ENCODE measurements at places on chromosomes 6 and 20.

DNA sequence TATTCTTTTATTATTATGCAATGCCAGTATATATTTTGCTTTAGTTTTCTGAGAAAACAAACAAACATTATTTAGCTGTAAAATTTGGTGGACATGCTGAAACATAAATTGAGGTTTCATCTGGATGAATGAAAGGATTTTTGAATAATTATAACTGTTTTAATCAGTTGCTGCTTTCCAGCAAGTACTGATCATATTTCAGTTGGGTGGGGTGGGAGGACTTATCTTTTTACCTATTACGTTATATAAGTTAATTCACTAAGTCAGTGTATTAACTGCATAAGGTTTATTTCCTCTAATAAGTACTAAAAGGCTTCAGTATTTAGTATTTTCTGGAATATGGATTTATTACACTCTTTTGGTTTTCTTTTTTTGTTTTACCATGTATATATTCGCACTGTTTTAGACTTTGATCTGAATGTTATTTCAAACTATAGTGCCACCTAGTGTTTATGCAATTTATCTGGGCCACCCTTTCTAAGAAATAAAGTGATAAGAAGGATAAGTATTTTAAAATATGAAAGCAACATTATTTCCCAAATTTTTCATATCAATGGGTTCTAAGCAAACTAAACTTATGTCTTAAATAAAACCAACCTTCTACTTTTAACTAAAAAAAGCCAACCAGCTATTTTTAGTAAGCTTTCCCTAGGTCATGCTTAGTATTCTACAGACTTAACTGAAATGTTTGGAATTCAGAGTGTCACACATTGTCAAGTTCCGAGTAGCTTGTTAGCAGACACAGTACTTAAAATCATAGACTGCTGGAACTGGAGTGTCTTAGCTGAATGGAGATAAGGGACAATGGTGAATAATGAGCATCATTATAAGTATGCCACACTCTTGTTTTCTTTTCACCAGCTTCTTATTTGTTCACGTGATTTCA is 105.4 kb upstream of the MCHR2 start:
- DNase-seq: no peak

- DNase-seq: no peak
Measured at GRCh38 chr20:32453467-32454163, 95.5 kb downstream of the ASXL1 start.

DNA sequence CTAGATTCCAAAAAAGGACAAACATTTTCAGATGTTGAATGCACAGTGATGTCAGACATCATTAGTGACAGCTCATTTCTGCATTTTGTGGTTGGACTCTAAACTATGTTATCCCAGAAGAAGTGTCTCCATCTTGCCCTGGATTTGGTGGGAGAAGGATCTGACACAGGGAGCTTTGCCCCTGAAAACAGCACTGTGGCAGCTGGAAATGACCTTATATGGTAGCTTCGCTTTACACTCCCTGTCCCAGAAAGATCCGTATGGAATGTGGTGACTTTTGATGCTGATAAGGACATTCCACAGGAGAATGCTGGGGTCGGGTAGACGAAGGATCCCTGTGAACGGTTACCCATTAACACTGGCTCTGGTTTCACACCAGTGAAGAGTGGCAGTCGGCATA is 87.2 kb upstream of the EDN1 start:
- no peak for DNase-seq

DNA sequence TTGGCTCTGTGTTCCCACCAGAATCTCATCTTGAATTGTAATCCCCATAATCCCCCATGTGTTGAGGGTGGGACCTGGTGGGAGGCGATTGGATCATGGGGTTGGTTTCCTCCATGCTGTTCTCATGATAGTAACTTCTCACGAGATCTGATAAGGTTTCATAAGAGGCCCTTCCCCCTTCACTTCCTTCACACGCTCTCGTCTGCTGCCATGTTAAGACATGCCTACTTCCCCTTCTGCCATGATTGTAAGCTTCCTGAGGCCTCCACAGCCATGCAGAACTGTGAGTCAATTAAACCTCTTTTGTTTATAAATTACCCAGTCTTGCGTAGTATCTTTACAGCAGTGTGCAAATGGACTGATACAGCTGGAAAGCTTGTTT is 90.0 kb downstream of the ELOVL5 start:
- DNase-seq: no peak

- no peak for DNase-seq
Measured at GRCh38 chr6:24547243-24547642, 52.5 kb downstream of the ALDH5A1 start.

DNA sequence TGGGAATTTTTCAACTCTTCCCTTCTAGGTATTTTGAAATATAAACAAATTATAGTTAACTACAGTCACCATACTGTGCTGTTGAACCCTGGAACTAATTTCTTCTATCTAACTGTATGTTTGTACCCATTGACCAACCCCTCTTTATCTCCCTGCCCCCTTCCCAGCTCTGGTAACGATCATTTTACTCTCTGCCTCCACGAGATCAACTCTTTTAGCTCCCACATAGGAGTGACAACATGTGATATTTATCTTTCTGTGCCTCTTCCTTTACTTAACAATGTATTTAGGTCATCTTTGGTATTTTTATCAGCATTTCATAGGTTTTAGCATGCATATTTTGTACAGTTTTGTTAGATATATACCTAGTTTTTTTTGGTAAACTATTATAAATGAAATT is 45.9 kb downstream of the ASXL1 start:
- no peak for DNase-seq

DNA sequence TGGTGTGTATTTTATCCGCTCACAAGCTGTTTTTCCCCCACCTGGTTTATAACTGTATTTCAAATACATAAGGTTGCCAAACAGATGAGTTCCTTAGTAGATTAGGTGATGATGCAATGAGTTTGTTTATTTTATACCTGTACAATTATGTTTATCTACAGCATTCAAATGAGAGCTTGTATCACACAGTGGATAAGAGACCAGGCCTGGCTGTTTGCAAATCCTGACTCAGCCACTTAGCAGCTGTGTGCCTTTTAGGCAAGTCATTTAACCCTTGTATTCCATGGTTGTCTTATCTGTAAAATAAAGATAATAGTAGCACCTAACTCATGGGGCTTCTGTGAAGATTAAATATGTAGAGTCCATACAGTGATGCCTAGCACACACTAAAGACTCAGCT is 143.7 kb downstream of the MOXD1 start:
- DNase-seq: no peak

DNA sequence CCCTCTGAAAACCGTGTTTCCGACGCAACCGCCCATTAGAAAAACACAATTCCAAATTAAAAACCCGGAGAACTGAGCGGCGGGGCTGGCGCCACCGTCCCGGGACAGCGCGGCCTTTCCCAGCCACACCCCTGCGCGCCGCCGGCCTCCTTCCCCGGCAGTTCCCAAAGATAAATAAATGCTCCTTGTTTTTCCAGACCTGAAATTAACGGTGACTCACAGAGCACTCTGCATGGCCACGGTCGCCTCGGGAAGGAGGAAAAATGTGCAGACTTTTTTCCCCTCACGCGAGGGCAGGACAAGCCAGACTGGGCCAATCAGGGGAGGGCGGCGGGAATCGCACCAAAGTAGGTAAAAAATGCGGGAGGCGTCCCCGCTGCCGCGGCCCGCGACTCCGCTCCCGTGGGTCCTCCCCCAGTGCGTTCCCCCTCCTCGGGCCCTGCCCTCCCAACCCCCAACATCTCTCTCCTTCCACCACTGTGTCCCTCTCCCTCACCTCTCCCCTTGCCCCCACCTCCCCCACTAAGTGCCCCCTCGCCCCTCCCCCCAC is 828 bp upstream of the DSTN start:
- DNase-seq: no peak

DNA sequence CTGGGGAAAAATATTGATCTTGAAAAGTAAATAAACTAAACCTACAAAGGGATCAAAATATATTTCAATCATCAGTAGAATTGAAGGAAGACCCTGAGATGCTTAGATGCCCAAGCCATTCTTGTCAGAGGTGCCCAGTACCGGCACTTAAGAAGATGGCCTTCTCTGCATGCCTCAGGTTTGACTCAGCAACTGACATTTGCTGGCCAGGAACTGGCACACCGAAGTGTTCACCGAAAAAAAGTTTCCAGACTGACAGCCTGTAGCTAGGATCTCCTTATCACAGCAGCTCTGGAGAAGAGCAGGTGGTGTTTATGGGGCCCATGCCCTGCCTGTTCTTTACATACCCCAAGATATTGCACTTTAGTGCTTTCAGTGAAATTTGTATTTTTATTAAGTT is 203.2 kb downstream of the MOXD1 start:
- DNase-seq: no peak

- DNase-seq: no peak
Measured at GRCh38 chr6:165585060-165585459, 78.0 kb downstream of the PDE10A start.

DNA sequence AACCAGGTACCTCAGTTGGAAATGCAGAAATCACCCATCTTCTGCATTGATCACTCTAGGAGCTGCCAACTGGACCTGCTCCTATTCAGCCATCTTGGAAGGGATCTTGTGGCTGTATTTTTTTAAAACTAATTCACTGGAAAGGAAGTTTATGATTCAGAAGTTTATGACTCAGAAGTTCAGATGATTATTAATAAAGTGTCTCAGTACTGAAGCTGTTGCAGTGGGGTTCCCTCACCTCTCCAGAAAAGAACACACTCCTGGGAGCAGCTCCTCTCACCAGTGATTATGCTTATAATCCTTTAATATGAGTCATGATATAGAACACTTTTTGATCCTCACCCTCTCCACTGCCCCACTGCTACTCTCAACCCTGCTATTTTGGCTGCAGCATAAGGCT is 291.2 kb upstream of the HS3ST5 start:
- no peak for DNase-seq

GRCh38 chr20:11847827-11848226 is 69.9 kb upstream of the BTBD3 start:
- no peak for DNase-seq

DNA sequence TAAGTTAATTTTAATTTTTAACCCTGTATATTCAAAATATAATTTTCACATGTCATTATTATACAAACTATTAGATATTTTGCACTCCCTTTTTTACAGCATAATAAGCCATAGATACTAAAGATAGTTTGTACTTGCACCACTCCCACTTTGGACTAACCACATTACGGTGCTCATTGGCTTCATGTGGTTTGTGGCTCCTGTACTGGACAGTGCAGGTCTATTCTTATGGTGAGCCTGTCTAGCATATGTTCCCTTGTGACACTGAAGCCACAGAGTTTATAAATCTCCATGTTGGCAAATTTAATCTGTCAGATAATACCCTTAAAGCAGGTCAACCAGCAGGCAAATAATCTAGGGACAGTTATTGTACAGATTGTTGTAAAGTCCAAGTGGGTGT is 354.4 kb upstream of the KCNQ5 start:
- DNase-seq: no peak

DNA sequence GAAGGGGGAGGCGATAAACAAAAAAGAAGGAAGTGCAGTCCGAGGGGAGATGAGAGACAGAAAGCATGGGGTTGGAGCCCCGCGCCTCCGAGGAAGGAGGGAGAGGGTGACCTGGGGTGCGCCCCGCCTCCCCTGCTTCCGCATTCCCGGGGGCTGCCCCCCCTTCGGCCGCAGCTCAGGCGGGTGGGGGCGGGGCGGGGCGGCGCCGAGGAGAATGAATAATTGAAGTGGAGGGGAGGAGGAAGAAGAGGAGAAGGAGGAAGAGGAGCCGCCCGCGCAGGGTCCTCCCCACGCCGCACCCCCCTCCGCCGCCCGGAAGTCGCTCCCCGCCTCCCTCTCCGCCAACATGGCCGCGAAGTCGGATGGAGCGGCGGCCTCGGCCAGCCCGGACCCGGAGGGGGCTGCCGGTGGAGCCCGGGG is at the start of gene XKR7:
Gene XKR7 (plus strand): TSS at position 322 of the 420 bp plus-strand sequence. CDS start 25 bp downstream, at position 347.
- no peak for DNase-seq

GRCh38 chr20:59940129-59940955 is at the start of the genes FAM217B and PPP1R3D:
Gene FAM217B (plus strand): TSS chr20:59940389. CDS start chr20:59943944, 3,555 bp downstream.
Gene PPP1R3D (minus strand): TSS chr20:59940305. CDS start chr20:59939931, 374 bp downstream.
- DNase-seq: peak; percentile 72

DNA sequence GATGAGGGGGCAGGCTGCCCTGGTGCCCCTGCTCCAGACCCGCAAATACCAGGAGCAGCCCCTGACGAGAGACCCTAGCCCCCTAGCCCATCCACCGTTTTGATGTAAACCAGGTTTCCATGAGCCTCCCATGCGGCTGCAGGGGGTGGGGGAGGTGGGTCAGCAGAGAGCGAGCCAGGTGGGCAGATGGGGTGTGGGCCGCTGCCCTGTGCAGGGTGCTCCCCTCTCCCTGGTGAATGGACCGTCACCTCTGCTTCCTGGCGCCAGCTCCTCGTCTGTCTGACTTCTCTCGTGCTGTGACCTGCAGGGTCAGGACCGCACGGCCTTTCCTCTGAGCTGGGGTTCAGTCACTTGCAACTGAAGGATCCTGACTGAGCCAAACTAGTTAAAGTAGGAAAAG is 15.7 kb upstream of the BHLHE23 start:
- no peak for DNase-seq

GRCh38 chr6:56842686-56843475 is 112.0 kb upstream of the BEND6 start:
- DNase-seq: no peak

DNA sequence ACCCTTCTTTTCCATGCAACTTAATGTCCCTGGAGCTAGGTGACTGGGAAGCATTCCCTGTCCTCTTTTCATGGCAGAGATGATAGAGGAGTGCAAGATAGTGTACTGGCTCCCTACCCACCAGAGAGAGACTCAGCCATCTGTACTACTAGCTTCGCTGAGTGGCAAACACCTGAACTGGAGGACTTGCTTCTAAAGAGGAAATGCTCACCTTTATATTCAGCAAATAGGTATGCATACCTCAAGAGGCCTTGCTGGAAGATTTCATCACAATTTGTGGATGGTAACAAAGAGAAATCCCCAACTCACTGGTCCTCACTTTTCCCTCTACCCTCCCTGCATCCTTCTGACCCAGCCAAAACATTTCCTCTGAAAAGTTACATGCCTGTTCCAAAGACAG is 124.1 kb downstream of the FOXA2 start:
- no peak for DNase-seq

GRCh38 chr6:73263570-73263909 is 544 bp upstream of the KHDC1 start:
- DNase-seq: no peak

- no peak for DNase-seq
Measured at GRCh38 chr6:132527791-132528190, 10.3 kb upstream of the TAAR9 start.

All from activated CD8-positive, alpha-beta memory T cell treated with anti-CD3 and anti-CD28 coated beads for 4 hours (primary cell).